ENCODE measurements at places on chromosomes 7 and 10.
A peak's percentile ranks its signal among the peaks of the same experiment; 100 is the strongest.

- peak; percentile 70 for DNase-seq
Measured at GRCh38 chr10:61992671-61993668, 91.5 kb downstream of the ARID5B start.

DNA sequence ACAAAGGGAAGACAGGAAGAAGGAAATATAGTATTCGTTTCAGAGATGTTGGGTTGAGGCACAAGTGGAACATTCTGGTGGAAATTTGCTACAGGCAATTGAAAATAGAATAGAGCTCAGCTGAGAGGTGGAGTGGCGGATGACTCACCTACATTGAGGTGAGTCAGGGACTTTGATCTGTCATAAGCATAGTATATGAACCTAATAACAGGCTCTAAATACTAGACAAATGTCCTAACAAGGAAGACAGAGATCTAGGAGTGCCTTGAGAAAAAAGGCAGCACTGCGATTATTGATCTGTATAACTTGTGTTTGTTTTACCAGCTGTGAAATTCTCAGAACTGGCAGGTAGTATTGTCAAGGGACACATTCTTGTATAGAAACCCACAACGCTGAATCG is 907 bp upstream of the IFRD1 start:
- DNase-seq: peak; percentile 92

DNA sequence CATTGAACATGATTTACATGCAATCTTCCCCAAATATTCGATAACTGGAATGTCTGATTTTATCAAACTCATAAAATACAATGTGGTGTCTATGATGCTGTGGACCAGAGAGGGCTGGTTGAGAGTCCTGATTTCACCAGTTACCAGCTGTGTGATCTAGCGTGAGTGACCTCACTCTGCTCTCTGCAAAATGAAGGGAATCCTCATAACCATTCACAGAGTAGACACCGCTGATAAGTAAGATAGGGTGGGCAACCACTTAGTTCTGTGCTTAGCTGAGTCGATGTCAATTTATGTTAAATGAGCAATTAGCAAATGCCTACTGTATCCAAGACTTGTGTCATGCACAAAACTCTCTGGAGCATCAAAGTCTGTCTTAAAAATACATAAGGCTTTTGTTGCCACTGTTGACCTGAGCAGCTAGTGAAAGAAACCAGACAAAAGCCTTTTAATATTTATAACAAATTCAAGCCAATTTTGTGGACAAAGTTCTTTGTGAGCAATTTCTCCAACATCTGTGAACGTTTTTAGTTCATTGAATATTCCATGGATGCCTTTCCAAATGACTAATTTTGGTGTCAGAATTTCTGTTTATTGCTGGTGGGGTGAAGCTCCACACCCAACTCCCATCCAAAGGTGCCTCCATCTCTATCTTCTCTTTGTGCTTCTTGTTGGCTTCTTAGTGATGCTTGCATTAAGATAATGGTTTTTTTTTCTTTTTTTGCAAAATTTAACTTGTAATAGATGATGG is 314.2 kb downstream of the ADRA2A start:
- no peak for DNase-seq

GRCh38 chr7:30984359-30985107 is 20.8 kb downstream of the GHRHR start:
- DNase-seq: no peak

DNA sequence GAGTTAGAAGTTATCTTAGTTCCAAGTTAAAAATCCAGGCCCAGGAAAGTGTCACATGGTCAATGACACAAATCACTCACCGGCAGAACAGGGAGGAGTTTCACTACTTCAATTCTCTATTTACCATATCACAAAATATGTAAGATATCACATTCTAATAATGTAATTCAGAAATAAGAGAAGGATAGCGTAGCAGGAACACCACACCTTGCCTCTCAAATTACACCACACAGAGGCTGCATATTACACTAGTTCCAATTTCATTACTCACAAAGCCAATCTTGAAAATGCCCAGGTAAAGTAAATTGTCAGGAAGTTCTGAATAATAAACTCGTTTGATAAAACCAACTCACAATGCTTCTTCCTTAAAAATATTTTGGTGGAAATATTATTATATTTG is 169.2 kb downstream of the CTTNBP2 start:
- no peak for DNase-seq

DNA sequence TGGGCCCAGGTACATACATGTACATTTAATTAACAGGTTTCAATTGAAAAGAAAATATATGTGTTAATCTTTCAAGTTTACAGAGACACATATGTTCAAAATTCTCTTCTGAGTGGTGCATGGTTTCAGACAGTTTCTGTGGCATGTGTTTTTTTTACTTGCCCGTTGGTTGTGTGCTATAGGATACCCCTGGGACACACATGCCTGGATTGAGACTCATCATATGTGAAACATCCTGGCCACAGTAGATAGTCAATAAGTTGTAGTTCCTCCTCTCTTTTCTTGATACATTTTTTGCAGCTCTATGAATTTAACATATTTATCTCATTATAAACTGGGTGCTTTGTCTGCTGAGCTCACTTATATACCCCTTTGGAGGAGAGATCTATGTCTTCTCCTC is 207.8 kb upstream of the CTBP2 start:
- no peak for DNase-seq
